IPS DF 6.9 (cell line): ENCODE measurements at places on chromosomes 13 and 19.

DNA sequence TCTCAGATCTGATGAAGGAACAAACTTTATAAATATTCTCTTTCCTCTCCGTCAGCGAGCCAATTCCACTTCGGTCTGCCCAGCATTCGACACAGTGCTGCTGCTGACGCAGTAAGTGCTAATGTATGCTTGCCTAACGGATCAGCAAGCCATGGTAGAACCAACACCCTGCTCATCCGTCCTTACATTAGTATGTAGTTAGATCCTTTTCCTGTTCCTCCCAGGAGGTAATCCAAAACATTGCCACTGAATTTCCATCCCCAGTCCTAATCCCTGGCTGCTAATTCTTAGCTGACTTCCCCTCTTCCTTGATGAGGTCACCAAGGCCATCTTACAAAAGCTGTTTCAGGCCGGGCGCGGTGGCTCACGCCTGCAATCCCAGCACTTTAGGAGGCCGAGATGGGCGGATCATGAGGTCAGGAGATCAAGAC, 88.0 kb downstream of the STARD13 start:
- DNase-seq, result no peak

DNA sequence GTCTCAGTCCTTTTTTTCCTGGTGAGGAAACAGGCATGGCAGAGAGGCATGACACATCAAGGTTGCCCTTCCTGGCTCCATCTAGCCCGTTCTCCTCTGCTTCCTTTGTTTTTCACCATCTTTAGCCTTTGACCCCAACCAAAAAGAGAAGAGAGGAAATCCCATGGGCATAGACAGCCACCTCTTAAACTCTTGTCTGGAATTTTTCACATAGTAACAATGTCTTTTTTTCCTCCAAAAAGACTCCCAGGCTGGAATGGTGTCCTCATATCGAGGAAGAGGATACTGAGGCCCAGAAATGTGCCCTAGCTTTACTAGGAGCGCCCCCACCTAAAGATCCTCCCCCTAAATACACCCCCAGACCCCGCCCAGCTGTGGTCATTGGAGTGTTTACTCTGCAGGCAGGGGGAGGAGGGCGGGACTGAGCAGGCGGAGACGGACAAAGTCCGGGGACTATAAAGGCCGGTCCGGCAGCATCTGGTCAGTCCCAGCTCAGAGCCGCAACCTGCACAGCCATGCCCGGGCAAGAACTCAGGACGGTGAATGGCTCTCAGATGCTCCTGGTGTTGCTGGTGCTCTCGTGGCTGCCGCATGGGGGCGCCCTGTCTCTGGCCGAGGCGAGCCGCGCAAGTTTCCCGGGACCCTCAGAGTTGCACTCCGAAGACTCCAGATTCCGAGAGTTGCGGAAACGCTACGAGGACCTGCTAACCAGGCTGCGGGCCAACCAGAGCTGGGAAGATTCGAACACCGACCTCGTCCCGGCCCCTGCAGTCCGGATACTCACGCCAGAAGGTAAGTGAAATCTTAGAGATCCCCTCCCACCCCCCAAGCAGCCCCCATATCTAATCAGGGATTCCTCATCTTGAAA, at the start of gene GDF15:
Gene GDF15 (plus strand): TSS at position 484 of the 868 bp plus-strand sequence. CDS start 32 bp downstream, at position 516.
- DNase-seq, result no peak

GRCh38 chr13:74274916-74275315, 140.7 kb upstream of the KLF12 start:
- DNase-seq, result no peak

- DNase-seq, result no peak
These were observed 15.0 kb downstream of the EPS15L1 start for GRCh38 chr19:16456652-16457194.

GRCh38 chr13:95620030-95620824, 24.3 kb downstream of the DZIP1 start:
- no peak for DNase-seq

GRCh38 chr13:74132776-74133656, 1.2 kb downstream of the KLF12 start:
- DNase-seq, result no peak
